HL-60 (cell line): ENCODE measurements at places on chromosomes 3 and 15.

DNA sequence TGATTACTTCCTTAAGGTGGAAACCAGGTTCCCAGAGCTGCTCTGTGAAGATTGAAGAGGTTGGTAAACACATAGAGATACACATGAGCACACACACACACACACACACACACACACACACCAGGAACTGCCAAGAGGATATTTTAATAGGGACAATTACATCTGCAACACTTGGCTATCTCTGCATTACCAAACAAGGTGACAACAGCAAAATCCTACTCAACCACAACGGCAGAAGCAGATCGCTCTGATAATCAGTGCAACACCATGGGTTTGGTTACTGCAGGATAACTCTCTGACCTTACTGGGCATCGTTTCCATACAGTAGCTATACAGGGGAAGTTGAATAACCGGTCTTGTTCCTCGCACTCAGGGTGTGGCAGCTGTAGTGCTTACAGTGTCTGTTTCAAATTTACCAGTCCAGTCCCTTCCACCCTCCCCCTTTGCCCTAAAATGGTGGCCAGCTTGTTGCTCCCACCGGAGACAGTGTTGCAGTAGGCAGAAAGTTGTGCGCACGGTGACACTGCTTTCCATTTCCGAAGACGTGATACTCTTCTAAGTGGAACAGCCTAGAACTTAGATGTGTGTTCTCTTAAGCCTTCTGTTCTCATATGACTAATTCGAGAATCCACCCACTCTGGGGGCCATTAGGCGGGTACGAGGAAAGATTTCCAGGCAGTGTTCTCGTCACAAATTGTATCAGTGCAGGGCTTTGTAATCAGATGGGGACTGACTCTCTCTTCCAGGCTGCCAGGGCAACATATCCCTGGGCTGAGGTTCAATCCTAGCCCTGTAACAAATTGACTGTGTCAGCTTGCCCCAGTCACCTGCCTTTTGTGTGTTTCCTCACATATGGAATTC is 176.2 kb downstream of the P3H2 start:
- no peak for DNase-seq

DNA sequence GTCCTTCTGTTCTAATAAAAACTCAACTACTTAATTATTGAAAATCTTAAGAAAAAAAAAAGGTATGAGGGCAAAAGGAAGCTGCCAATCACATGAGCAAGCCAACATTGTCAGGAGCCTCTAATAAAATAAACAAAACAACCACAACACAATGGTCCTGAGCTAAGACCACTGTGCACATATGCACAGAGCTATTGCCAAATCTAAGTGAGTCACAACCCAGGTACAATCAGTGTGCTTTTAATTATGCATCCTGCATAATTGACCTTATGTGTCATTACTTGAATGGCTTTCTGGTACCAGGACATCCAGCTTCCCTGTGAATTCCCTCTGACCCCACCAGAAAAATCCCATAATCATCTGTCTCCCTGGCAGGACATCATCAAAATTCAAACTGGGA is 639.8 kb downstream of the MAGI1 start:
- DNase-seq: no peak

GRCh38 chr3:193727089-193727488 is 134.1 kb downstream of the OPA1 start:
- no peak for DNase-seq

DNA sequence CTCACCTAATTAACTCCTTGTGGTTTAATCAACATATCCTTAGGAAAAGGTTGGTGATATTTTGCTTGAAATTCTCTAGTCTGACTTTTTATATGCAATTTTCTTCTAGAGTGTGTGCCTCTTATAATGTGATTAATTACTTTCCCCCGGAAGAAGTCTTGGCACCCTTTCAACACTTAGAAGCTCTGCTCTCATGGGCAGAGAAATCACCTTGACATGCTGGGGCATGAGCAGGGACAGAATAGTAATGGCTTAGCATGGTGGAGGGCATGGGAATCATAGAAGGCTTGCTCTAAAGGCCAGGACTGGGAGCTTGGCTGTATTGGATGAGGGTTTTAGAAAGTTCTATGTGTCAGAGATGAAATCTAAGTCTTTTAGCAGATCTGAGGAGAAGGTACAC is 293.5 kb downstream of the AGBL1 start:
- no peak for DNase-seq

GRCh38 chr3:151879037-151879436 is 5.6 kb downstream of the SUCNR1 start:
- no peak for DNase-seq

DNA sequence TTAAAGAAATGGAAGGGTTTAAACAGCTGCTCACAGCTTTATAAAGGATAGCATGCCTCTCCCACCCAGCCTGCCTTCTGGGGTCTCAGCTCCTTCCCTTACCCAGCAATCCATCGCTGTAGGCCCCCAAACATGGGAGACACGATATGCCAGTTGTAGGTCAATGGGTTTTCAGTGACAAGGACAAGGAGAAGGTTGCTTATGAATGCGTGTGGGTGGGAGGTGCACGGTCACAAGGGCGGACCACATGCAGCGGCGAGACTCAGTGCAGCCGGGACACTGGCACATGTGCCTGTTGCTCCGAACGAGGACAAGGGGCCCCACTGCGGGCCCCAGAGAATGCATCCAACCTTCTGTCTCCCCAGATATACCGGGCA is 67.0 kb downstream of the MGLL start:
- no peak for DNase-seq

DNA sequence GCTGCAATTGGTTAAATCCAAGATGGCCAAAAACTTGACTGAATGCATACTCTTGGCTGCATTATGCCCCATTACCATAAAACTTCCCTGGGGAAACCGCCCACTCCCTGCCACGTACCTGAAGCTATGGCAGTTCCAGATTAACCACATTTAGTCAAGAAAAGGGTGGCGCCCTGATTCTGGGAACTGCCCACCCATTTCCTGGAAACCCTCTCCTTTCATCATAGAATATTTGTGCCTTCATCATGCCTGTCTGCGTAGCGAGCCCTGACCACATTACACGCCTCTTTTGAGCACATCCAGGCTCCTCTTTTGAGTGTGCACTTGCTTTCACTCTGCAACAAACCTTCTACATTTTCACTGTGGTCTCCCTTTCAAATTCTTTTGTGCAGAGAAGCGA is 5.2 kb downstream of the LINS1 start:
- DNase-seq: no peak

DNA sequence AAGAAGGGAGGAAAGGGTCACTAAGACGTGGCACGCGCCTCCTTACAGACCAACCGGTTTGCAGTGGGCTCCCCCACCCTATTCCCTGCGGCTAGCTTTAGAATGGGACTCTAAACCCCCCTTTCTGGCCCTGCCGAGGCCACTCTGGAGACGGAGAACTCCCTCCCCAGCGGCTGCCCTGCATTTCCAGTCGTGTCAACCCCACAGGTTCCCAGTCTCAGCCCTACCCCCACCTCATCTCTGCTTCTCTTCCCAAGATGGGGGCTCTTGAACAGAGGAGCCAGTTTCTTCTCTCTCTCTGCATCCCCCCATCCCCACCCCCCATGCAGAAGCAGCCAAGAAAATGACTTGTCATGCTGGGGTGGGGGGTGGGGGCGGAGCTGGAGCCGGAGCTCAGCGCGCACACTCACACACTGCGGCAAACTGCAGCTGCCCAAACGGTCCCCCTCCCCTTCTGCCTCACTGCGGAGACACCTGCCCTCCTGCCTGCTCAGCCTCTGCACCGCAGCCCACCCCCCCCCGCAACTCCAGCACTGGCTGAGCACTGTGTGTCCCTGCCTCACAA is 871 bp downstream of the MAP1A start:
- DNase-seq: no peak

- no peak for DNase-seq
Measured at GRCh38 chr15:73782344-73782959, 29.3 kb upstream of the INSYN1 start.

DNA sequence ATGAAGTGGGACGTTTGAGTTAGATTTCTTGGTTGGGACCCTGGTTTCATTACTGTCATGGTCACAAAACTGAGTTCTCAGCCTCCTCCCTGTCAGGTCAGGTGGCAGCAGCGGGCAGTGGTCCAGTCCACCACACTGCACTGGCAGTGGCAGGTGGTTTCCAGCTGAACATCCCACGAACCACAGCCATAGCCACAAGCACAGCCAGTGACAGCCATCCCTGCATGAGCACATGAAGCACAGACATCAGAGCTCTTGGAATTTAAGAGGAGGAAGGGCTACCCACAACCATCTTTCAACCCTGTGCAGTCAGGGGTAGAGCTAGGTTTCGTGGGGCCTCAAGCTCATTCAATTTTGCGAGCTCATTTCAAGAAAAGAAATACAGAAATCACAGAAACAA is 1.5 kb downstream of the RETNLB start:
- DNase-seq: no peak

- DNase-seq: no peak
Measured at GRCh38 chr15:76209523-76209922, 101.7 kb downstream of the ETFA start.

DNA sequence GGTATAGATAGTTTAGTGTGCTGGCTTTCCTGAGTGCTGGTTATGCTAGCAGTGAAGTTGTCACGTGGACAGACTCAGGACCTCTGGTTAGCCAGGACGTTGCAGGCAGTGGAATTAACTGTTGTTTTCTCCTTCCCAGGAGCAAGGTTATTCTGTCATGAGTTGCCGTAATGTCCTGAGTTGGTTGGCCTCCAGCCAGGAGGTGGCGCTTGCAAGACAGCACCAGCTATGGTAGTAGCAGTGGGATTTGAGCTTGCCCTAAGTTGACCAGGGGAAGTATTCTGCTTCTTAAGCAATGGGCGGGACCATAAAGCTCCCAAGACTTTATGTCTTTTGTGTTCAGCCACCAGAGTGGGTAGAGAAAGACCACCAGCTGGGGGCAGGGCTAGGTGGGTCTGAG is 240.7 kb upstream of the DNAJC19 start:
- DNase-seq: no peak

DNA sequence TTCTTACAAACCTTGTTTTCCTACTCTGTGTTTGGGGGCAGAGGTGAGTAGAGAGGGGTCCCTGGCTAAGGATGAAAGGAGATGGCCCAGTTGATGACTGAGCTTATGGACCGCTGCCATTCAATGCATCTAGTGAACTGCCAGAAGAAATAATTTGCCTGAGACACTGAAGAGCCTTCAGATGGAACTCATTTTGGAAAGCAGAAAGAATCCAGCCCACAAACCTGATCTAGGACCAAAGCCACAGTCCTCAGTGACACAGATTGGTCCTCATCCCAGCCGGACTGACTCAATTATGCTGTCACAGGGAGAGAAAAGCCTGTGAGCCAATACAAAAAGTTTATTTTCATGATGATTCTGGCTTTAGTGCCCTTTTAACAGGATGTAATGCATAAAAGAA is 82.7 kb downstream of the CD47 start:
- no peak for DNase-seq

- DNase-seq: no peak
Measured at GRCh38 chr15:53670701-53671100, 88.8 kb downstream of the WDR72 start.

DNA sequence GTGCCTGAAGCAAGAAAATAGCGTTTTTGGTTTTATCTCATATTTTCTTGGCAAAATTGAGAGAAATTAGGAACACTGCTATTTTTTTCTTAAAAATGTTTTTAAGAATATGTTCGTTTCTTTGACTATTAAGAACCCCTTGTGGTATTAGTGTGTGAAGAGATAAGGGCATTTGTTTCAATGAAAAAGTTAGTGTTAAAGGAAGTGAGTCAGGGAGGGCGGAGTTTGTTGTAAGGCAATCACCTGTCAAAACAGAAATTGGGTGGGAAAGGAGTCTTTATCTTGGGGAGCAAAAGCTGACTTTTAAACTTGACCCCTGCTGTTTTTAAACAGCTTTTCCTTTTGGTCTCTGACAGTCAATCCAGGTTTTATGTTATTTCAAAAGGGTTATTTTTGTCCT is 4.2 kb downstream of the RAP2B start:
- no peak for DNase-seq

- DNase-seq: no peak
Measured at GRCh38 chr15:78448441-78449219, 10.6 kb downstream of the IREB2 start.

DNA sequence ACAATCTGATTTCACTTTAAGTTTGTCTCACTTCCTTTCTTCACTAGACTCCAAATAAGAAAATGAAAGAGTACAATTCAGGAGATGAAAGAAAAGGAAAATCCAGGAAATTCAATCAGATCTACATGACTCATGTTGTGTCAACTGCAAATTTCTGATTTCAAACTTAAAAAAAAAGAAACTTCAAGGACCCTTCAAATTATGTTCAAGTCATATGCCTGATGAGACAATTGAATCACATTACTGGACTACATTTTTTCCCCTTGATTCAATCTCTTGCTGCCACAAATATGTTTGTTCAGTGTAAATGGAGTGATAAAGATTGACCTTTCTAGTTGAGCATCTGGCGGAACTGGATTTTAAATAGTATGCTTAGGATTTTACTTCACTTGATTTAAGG is 37.4 kb downstream of the FRMD5 start:
- DNase-seq: no peak

- DNase-seq: no peak
Measured at GRCh38 chr3:149145974-149146373, 16.5 kb downstream of the HPS3 start.

DNA sequence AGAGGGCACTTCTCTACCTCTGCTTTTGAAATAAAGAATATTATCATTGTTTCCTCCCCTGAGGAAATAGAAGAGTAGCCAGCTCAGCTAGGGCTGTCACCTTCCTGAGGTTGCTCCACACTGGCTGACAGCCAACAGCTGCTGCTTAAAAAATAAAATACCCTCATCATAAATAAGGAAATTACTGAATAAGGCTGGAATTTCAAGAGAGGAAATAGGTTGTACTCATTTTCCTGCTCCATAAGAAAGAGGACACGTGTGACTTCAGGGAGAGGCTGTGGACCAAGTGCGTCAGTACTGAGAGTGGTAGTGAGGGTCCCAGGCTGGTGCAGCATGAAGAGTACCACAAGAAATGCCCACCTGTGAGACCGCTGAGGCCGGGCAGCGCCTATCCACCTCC is 8.1 kb upstream of the C2CD4B start:
- DNase-seq: no peak

DNA sequence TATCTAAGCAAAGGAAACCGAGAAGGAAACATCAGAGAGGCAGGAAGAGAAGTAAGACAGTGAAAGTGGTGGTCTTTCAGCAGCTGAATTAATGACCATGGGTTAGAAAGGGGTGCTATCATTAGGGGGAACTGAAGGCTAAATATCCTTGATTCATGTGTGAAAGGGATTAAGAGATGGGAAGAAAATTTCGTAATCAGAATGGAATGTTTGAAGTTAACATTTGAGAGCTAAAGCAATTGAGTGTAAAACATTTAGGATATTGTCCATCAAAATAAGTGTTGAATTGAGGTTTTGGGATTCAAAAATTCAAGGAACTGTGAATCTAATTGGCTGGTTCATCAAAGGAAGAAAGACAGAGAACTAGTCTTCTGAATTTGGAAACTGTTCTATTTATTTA is 4.1 kb upstream of the ECT2 start:
- no peak for DNase-seq

- no peak for DNase-seq
Measured at GRCh38 chr15:48802257-48802656, 8.6 kb downstream of the CEP152 start.
